ENCODE measurements at places on chromosomes 12 and 14.
A peak's percentile ranks its signal among the peaks of the same experiment; 100 is the strongest.

DNA sequence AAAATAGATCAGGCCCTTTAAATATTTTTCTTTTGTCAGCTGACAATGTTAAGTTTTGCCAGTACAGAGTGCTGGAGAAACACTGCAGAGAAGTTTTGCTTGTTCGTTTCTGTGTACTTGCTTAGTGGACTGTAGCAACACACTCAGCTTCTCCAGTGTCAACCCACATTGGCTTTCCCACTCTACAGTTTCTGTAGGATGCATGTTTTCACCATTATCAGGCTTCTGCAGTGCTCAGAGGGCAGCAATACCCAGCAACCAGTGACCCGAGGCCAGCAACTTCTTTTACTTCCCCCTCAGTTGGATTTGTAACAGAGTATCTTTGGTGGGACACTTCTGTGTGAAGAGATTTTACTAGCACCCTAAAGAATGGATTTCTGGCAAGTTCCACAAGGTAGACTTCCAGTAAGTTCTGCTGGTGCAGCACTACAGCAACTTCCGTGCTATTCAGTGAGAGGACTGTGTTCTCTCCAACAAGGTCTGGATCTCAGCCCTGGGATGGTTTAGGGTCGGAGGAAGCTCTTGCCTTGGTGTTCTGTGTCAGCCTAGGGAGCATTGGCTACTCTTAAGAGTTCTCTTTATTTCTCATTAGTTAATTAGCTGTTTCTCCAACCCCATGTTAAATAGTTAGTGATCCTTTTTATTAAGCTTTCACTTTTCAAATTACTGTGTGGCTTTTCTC, 70.4 kb downstream of the FUT8 start:
- no peak for DNase-seq

GRCh38 chr14:95091581-95091980, 65.7 kb downstream of the DICER1 start:
- no peak for DNase-seq

DNA sequence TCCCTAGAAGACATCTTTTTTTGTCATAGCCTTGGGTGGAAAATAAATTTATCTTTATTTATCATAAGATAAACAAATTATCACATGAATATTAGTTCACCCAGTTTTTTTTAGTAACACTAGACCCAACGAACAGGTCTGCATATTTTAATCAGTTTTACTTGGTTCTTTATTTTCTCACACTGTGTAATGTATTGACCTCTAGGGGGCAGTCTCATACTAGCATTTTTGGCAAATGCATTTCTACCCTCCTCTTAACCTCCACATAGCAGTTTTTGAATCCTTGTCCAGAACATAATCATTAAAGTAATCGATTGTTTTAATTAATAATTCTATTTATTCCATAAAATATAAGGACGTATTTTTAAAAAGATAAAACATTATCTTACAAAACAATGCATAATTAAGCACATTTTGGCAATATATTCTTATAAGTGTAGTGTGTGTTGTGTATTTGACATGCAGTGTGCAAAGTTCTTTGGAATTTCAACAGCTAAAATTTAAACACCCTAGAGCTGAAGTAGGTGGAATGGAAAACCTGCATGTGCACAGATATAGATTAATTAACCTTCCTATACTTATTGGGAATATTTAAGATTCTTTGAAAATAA, 31.6 kb upstream of the PTPRQ start:
- DNase-seq = peak; percentile 50

- DNase-seq = no peak
Measured at GRCh38 chr14:20667957-20668356, 16.4 kb upstream of the RNASE4 start.

- DNase-seq = no peak
Measured at GRCh38 chr14:101790232-101790631, 28.7 kb downstream of the PPP2R5C start.

- DNase-seq = no peak
Measured at GRCh38 chr12:88575361-88575970, 4.8 kb downstream of the KITLG start.

DNA sequence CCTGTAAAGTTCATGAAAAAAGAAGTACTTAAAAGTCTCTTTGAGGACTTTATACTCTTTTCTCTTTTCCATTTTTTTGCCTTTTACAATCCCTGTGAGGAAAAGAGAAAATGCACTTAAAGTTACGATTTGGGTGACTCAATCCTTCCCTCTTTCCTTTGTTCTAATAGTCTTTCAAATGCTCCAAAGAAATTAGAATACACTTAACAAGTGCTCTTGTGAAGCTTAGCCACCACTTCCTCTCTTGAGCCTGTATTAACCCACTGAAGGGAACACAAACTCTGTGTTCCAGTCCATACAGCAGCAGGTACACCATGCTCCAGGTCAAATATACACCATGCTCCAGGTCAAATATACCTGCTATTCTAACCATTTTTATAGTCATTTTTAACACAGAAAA, 581.1 kb upstream of the MGAT4C start:
- DNase-seq = no peak

DNA sequence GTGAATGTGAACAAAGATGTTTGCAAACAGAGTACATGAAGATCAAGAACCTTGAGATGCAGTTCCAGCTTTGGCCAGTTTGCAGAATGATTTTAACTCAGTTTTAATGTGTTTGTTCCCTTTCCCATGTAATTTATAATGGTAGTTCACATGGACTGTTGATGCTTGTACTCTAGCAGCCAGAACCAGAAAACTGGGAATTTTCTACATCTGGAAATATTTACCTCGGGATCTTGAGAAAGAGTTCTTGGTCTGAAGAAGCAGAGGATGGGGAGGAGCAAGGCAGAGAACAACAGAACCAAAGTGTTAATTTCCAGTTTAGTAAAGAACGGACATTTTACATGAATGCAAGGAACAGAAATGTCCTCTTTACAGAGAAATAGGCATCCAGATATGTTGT, 37.0 kb upstream of the PMCH start:
- no peak for DNase-seq

GRCh38 chr14:38824706-38825105, 278.3 kb downstream of the SEC23A start:
- DNase-seq = no peak

DNA sequence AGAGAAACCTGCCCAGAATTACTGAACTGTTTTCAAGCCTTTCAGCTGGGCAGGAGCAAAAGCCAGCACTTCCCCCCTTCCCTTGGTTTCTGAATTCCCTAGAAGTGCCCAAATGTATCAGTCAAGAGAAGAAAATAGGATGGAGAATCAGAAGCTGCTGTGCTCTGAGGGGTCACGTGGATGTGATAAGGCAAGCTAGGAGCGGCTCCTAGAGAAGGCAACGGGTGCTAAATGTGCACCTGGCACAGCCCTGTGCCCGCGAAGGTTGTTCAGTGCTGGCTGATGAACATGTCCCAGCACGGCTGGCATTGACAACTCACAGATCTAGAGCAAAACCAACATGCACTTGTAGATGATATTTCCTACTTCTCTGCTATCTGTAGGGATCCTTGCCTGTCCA, 8.3 kb downstream of the EMG1 start:
- no peak for DNase-seq

GRCh38 chr12:42262271-42262670, 24.2 kb upstream of the YAF2 start:
- no peak for DNase-seq

- DNase-seq = no peak
Measured at GRCh38 chr12:10033783-10034545, 3.5 kb downstream of the CLEC9A start.

DNA sequence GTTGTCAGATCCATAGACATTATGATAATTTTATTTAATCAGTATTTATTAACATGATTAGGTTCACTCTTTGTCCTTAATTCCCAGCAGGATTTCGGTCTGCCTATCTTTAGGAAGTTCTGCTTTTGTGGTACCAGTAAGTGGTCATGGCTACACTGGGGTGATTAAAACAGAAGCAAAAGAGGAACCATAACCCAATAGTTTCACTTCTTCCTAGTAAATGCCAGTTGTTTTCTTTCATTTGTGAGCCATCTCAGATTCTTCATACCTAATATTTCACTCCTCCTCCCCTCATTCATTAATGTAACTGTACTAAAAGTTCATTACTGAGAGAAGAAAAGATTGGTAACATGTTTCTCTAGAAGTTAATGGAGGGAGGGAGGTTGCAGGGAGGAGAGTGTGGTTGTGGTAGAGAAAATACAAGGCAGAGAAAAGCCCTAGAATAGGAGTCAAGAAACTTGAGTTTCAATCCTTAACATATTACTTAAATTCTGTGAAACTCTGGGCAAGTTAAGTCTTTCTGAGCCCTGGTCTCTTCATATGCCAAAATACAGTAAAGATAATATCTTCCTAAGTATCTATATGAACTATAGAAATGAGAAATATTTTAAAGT, 101.2 kb downstream of the PEBP1 start:
- no peak for DNase-seq

DNA sequence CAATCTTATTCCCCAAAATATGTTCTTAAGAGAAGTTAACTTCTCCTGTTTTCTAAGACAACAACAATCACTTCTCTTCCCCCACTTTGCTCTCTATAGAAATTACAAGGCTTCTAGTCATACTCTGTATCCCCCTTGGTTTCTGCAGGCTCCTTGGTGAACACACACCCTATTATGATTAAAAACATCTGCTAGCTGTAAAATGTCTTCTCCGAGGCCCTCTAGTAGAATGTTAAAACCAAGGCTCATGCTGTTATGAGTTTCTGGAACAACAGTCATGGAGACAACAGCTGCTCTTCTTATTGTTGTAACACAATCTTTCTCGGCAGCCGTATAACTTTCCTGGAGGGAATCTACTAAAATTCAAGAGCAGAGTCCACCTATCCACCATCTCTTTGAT, 397.5 kb upstream of the CCDC196 start:
- no peak for DNase-seq

GRCh38 chr14:92635031-92635430, 113.4 kb downstream of the LGMN start:
- no peak for DNase-seq

GRCh38 chr14:93049315-93049714, 66.4 kb downstream of the ITPK1 start:
- no peak for DNase-seq

DNA sequence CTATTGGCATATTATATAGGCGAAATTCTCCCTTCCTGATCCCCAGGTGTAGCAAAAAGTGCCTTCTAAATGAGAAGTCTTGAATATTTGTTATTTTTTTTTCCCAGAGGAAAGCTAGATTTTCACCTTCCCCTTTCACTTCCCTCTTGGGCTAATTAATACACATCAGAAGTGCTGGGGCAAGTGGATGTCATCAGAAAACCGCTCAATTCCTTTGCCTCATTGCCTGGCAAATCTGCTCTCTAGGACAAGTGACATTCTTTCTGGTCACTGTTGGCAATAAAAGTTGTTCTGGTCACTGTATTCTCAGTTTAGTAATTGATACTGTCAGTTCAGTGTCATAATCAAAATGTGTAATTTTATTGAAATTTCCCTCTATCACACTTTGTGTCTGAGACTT, 174.5 kb downstream of the ETNK1 start:
- no peak for DNase-seq

- DNase-seq = no peak
Measured at GRCh38 chr14:63231766-63232165, 27.5 kb downstream of the RHOJ start.

DNA sequence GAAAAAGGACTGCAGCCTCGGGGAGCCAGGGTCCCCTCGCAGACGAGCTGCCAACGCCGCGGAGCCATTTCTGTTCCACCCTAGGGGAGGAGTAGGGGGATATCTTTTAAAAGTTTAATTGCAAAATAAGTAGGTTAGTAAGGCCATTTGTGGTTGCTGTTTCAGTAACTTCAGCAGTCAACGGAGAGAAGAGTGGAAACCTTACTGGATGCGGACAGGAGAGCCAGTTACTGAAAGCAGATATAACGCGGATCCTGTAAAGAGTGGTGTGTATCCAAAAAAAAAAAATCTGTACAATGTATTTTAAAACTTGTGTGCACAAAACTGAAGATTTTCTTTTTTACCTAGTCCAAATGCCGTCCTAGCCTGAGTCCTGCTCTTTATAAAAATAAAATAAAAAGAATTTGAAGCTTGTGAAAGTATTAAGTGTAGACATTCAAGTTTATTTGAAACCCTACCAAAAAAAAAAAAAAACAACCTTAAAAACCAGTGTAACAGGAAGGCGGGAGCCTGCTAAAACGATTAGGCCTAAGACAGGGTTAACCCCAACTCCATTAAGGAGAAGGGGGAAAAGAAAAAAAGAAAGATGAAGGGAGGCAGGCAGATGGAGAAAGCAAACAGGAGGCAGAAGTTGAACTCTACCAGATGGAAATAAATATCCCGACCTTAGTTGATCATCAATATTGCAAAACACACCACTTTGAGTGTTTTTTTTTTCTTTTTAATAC, 1.0 kb upstream of the BTG1 start:
- no peak for DNase-seq

- no peak for DNase-seq
Measured at GRCh38 chr14:99318091-99318958, 46.3 kb upstream of the BCL11B start.

- DNase-seq = no peak
Measured at GRCh38 chr12:39327510-39327909, 115.4 kb downstream of the KIF21A start.

DNA sequence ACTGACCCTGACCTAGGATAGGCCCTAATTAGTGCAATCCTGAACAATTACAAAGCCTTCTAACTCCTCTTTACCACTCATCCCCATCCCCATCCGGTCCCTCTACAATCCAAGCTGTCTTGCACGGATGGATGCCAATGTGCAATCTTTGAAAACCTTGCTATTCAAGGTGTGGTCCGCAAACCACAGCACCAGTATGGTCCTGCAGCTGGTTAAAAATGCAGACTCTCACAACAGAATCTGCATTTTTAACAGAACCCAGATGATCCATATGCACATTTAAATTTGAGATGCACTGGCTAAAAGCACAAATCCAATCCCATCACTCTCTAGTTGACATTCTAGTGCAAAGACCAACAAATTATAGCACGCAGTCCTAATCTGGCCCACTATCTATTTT, 230.6 kb upstream of the KRR1 start:
- no peak for DNase-seq

DNA sequence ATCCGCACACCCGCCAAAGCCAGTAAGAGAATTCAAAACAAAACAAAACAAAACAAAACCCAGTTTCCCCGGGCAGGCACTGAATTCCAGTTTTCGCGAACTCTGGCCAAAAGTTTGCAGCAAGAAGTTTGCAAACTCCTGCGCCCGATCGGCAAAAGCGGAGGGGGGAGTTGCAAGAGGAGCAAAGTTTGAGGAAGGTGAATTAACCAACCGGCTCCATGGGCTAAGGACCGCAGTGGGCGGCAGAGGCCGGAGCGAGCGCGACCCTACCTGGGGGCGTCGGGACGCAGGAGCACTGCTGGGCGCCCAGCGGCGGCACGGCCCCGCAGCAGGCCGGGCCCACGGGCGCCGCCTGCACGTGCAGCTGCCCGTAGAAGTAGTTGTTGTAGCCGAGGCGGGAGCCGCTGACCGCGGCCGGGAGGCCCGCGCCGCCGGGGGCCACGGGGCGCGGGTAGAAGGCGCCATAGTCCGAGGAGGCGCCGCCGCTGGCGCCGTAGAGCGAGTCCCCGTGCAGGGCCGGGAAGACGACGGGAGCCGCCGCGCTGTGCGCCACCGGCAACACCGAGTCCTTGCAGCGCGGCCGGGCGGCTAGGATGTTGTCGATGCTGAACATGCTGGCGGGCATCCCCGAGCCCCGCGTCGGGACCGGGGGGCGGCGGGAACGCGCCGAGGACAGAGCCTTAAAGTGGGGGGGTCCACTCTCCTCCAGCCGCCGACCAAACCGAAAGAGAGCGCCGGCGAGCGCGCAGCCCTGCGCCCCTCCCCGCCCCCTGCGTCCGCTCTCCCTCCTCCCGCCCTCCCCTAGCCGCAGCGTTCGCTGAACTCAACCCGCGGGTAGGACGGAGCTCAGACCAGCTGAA, at the start of gene GSC:
TSS of gene GSC (minus strand) at position 723 of the 860 bp plus-strand sequence. CDS start at position 625, 98 bp downstream.
- DNase-seq = peak; percentile 38

GRCh38 chr14:51395361-51395849, 155.4 kb downstream of the TMX1 start:
- DNase-seq = no peak

- no peak for DNase-seq
Measured at GRCh38 chr14:75238756-75239455, 39.7 kb upstream of the FOS start.

Measured in NCI-H460 (cell line).